ENCODE measurements at places on chromosomes 4 and X.

DNA sequence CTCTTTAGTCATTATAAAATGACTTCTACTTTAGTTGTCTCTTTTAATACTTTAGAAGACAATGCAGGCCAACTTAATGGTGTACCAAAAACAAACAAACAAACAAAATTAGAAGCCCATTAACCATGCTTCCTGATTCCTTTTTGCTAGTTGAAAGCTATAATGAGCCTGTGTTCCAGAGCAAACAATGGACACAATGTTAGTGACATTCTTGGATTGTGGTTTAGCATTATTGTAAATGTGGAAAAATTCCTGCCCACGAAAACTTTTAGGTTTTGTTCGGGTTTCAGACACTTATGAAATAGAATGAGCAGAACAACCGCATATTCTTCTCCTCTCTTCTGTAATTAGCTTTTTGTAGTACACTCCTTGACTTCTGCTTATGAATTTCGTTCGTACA lies 1682.7 kb upstream of the PCDH7 start:
- no peak for DNase-seq

GRCh38 chrX:153688911-153689590 lies 1.3 kb downstream of the SLC6A8 start:
- no peak for DNase-seq

GRCh38 chr4:150123087-150123486 lies 44.8 kb downstream of the DCLK2 start:
- no peak for DNase-seq

GRCh38 chr4:111210595-111210994 lies 587.7 kb upstream of the PITX2 start:
- DNase-seq: no peak

DNA sequence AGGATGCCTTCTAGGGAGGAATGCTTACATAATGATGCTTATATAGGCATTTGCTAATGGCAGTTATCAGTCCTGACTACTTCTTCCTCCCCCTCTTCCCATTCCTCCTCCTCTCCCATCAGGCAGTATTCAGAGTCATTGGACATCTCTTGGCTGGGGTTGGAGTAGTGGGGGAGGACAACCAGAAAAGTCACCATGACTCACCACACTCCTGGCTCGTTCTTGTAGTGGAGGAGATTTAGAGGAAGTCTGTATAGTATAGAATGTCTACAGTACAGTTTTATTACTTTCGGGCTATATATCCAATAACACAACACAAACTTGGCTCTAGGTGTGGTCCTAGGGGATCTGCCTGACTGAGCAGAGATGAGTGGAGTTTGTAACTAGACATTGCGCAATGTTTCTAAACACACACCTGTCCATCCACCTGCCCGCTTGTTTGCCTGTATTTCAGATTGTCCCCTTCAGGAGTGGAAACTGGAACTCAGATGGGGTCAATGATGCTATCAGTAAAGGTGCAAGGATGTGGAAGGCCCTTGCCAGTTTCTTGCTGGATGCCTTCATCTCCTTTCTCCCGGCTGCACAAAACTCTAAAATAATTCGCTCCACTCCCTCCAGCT lies 27.9 kb upstream of the KIAA1210 start:
- DNase-seq: no peak

DNA sequence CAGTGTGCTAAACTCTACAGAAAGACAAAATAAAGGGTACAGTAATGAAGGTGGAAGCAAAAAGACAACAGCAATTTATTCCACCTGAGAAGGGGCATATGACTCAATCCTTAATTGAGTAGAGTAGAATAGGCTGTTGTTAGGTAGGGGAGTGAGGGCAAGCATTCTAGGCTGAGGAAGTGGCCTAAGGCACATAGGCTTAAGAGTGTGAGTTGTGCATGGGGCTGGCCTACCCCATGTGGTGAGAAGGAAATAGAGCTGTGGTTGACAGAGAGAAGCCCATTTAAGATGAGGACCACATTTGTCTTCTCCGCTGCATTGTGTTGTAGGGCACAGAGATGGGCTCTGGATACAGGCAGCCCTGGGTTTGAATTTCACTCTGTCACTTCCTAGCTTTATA lies 3.4 kb upstream of the ZCCHC18 start:
- no peak for DNase-seq

GRCh38 chrX:75301060-75301459 lies 27.2 kb downstream of the UPRT start:
- DNase-seq: no peak

DNA sequence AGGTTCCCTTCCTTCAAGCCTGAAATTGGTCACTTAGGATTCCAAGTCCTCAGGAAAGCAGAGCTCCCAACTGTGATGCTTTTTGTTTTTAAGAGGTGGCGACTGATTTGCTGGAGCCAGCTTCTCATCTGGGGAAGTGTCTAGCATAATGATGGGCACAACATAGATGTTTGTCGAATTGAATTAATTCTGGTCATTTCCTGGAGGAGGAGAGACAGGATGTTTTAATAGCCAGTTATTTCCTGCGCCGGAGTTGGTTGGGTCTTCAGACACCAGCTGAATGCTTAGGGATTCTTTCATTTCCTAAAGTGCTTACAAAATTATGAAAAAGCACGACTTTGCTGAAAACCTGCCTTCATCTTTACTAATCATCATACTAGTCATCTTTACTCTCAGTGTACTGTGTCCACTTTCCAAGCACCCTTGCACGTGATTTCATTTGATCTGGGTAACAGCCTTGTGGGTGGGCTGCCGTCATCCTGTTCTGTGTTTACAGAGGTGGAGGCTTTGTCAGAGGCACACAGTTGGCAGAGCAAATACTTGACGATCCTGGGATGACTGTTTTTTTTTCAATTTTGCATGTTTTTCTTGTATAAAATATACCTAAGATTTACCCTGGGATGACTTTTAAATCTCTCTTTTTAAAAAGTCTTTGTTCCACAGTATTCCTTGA lies 49.5 kb downstream of the RGS12 start:
- no peak for DNase-seq

DNA sequence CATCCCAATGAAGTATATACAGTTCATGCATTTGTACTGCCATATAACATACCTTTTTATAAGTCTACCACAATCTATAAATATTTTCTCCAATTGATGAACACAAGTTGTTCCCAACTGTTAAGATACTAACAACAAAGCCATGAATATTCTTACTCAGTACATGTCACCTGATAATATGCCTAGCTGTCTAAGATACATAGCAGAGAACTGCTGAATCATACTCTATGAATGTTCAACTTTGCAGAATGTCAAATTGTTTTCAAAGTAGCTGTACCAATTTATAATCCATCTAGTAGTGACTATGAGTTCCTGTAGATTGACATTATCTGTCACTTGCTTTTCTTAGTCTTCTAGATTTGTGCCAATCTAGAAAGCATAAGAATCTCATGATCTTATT lies 84.9 kb downstream of the RAB28 start:
- no peak for DNase-seq

DNA sequence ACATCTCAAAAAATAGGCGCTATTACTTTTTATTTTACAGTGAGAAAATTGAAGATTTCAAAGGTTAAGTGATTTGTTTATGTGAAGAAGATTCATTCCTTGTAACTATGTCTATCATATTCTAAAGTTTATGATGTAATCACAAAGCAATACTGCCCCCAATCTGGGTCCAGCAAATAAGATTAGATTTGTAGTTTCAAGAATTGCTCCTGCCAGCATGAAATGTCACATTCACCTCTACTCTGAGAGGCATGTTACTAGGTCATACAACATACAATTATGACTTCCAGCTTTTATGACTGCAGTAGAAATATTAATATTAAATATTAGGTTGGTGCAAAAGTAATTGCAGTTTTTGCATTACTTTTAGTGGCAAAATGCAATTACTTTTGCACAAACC lies 976.2 kb downstream of the FSTL5 start:
- no peak for DNase-seq

DNA sequence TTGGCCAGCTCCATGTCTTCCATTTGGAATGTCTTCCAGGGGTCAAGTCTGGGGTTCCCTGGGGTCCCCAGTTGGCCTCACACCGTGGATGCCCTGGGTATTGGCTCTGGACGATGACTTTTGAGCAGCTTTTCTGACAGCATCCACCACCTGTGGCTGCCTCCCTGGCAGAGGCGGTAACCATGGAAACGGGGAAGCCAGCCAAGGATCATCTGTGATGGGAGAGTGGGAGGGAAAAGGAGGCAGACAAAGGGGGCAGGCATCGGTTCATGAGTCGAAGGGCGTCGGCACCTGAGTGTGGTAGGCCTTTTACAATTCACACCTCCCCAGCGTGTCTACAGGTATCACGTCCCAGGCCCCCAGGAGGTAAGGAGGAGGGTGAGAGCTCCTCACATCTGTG lies 152.2 kb downstream of the ASMT start:
- no peak for DNase-seq

- DNase-seq: no peak
Observed at GRCh38 chr4:147198411-147199051, 252.9 kb upstream of the TTC29 start.

DNA sequence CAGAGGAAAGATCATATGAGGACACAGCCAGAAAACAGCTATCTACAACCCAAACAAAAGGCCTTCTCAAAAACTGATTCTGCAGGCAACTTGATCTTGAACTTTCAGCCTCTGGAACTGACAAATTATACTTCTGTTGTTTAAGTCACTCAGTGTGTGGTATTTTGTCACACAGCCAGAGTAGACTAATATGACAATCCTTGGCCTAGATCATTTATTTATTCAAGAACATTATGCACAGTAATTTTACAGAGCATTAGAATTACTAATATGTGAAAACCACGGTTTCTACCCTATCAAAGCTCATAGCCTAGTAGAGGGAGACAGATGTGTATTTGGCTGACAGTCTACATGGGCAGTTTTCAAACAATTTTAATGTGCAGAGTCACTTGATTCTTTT lies 167.8 kb upstream of the PCDH18 start:
- no peak for DNase-seq

- no peak for DNase-seq
Observed at GRCh38 chr4:77028246-77028645, 47.5 kb downstream of the CCNI start.

- DNase-seq: no peak
Observed at GRCh38 chrX:65723706-65724105, 56.3 kb downstream of the MSN start.

- no peak for DNase-seq
Observed at GRCh38 chr4:99013884-99014523, 18.5 kb downstream of the METAP1 start.

- DNase-seq: no peak
Observed at GRCh38 chr4:130424211-130424610, 1328.3 kb downstream of the C4orf33 start.

DNA sequence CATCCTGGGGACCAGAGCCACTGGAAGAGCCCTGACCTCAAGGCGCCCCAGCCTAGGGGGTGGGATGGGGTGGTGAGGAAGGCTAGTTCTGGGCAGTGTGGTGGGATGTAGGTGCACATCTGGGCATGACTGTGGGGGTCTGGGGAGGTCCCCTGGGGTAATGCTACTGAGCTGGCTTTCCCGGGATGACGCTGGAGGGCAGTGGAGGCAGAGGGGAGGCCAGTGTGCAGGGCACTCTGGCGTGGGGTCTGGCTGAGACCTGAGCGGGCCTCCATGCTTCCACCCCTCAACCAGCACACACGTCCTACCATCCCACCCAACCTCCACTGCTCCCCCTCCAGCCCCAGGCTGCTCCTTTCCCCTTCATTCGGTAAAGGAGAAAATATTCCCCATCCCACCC lies 4.8 kb upstream of the SH3BP2 start:
- no peak for DNase-seq

DNA sequence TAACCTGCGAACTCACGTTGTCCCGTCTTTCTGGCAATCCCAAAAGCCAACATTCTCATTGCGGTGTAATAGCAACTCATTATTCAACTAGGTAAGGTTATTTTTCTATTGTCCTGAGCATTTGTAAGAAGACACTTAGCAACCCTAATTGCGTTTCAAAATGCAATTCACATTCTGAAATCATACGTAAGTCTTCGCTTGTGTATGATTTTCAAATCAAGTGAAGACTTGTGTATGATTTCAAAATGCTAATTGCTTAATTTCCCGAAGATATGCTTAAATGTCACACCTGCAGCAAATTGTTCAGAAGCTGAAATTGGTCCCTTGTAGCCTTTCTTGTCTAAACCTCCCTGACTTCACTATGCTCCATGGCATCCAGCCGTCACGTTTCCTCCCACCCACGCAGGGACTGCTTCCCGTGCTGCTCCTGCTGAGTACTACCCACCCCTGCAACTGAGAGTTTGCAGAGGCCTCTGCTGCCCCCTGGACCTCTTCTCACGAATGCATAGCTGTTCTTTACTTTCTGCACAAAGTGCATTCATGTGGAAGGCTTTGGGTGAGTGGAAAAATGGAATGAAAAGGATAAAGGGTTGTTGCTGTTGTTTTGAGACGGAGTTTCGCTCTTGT lies 40.8 kb upstream of the CLDN24 start:
- no peak for DNase-seq

- no peak for DNase-seq
Observed at GRCh38 chr4:41057467-41057866, 156.9 kb downstream of the APBB2 start.

- no peak for DNase-seq
Observed at GRCh38 chr4:16596267-16596666, 302.2 kb downstream of the LDB2 start.

DNA sequence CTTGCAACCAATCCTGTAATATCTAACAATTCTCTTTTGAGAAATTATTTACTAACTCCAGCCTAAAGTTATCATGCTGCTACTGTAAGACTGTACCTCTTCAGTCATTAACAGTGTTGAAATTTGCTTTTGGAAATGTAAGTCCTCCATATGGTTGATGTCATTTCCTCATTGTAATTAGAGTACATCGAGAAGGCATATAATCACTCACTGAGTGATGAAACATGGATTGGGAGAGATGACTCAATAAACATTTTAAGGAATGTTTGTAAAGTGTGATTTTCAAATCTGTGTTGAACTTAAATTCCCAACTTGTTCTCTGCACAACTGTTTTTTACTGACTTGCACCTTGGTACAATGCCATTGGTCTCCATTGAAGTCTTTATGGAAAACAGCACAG lies 61.2 kb downstream of the HMGB2 start:
- DNase-seq: no peak

- DNase-seq: no peak
Observed at GRCh38 chr4:55444827-55445226, 49.1 kb downstream of the TMEM165 start.

DNA sequence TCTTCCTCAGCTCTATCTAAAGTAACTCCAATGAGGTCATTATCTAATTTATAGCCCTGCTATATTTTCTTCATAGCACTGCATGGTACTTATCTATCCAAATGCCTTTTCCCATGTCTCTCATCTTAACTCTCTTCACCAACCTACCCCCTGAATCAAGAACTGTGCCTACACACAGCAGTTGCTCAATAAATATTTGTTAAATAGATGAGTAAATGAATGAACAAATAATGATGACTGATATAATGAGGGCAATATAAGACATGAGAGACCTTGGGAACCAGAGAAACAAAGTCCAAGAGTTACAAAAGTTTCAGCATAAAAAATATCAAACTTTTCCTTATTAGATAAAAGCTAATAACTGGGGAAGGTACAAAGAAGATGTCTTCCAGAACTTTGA lies 19.6 kb downstream of the CAMK2D start:
- no peak for DNase-seq

- DNase-seq: no peak
Observed at GRCh38 chrX:34863906-34864305, 78.7 kb upstream of the FAM47B start.

GRCh38 chrX:72123471-72124185 lies 8.1 kb downstream of the RTL5 start:
- no peak for DNase-seq
